Airway epithelial cell (primary cell): ENCODE measurements at places on chromosomes 13 and 19. TPM values are rescaled to one million over a fixed set of nuclear protein-coding genes. Genes with fewer than 3 reads are reported as not detected.

The GPR12 gene
- not detected in 2 replicates for total RNA-seq

The SLITRK6 gene
- total RNA-seq, result 12.8 and 17.8 TPM in 2 replicates

The TEX26 gene
- total RNA-seq, result not detected in 2 replicates

The C1QTNF9 gene
- total RNA-seq, result not detected in 2 replicates

The MIA gene
- 0.88 and 0.92 TPM in 2 replicates for total RNA-seq

The NUP62 gene
- 36.3 and 42.0 TPM in 2 replicates for total RNA-seq

The KIR2DL3 gene
- not detected in 2 replicates for total RNA-seq

The RPL18A gene
- total RNA-seq, result 2,105 and 2,354 TPM in 2 replicates

The ZNF667 gene
- 1.4 and 2.2 TPM in 2 replicates for total RNA-seq
